ENCODE measurements at places on chromosomes 12 and 14.

DNA sequence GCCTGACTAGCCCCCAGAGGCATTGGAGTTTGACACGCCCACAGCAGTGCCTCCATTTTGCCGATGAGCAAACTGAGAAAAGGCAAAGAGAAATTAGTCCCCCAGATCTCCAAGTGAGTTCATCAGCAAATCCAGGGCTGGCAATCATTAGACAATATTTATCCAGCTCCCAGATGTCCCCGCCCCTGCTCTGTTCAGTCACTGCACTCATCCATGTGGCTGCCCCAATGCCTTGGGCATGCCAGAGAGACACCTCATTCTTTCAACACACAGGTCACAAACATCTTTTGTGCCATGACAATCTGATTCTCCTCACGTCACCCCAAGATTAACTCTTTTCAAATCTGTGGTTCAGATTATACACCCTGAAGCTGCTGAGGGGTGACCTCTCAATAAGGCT is 43.5 kb downstream of the DPF3 start:
- DNase-seq = no peak

DNA sequence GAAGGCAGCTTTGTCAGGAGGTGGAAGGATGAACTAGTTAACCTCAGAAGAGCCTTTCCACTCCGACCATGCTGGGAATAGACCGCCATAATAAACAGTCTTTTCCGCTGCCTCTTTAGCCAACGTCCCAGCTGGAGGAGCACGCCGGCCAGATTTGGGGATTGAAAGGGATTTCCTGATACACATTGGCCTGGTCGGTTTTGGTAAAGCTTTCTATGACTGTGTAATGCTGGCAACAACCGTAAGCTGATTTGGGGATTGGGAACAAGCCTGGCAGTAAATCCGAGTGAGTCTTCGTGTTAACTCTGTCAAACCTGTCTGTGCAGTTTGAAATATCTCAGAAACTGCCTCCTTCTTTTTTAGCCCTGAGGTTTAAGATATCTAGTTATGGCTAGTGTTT is 87.0 kb downstream of the DAD1 start:
- no peak for DNase-seq

DNA sequence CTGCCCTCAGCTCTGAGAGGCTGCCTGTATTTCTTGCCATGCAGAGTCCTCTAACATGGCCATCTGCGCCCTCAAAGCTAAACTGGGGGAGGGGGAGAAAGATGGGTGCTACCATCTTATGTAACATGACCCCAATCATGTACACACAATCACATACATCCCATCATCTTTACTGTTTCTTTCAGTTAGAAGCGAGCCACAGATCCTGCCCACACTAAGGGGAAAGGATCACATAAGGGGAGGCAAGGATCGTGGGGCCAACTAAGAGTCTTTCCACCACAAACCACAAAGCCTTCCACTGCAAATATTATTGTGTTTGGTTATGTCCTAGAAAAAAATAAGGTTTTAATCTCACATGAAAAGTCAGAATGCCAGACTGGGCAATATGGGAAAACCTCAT is 11.8 kb upstream of the AMN1 start:
- DNase-seq = no peak

DNA sequence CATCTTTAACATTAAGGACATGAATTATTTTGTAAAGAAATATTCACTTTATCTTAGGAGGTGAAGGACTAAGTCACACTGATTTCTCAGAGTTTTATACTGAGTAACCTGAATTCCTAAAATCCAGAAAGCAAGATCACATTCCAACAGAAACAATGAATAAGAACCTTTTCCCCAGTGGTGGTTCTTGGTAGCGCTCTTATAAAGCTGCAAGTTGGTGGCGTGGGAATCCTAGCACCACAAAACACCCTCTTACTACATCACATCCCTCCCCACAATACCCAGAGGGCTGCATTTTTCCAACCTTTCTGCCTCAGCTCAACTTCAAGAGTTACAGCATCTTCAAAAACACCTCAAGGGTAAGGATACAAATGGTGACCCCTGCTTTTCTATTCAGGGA is 44.0 kb upstream of the SMUG1 start:
- DNase-seq = no peak

DNA sequence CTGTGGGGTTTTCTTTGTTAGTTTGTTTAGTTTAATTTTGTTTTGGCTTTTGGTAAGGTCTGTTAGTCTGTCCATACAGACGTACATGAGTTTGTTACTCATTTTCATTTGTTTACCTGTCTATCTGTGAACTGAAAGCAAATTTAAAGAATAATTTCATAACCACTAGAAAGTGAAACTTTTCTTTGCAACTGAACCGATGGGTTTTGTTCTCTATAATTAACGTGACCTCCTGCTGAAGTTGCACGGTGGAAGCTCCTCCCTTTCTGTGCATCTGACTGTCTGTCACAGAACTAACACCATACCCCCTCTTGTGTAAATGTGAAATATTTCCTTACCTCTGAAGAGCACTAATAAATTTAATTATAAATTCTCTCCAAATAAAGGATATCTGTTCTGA is 595.5 kb downstream of the GALC start:
- DNase-seq = no peak

DNA sequence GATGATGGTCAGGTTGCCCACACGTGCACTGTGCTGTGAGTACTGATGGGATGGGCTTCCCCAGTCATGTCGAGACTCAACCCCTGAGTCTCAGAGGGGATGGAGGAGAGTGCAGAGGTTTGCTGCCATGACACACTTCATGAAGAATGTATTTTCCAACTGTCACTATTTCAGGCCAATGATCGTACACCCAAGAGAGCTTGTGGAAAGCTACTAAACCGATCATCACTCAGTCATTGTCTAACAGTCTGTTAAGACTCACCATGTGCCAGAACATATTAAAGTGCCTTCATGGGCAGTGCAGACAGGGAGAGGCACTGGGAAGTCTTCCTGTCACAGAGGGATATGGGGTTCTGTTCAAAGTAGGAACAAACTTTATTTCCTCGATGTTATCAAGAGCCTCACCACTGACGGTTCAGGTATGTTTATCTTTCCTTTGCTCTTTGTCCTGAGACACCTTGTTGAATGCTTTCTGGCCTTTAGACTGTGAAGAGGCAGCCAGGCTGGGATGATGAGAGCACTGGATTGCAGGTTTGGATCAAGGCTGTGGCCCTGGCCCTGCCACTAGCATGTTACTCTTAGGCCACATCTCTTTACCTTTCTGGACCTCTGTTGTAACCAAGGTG is 41.6 kb upstream of the NTF3 start:
- DNase-seq = no peak

DNA sequence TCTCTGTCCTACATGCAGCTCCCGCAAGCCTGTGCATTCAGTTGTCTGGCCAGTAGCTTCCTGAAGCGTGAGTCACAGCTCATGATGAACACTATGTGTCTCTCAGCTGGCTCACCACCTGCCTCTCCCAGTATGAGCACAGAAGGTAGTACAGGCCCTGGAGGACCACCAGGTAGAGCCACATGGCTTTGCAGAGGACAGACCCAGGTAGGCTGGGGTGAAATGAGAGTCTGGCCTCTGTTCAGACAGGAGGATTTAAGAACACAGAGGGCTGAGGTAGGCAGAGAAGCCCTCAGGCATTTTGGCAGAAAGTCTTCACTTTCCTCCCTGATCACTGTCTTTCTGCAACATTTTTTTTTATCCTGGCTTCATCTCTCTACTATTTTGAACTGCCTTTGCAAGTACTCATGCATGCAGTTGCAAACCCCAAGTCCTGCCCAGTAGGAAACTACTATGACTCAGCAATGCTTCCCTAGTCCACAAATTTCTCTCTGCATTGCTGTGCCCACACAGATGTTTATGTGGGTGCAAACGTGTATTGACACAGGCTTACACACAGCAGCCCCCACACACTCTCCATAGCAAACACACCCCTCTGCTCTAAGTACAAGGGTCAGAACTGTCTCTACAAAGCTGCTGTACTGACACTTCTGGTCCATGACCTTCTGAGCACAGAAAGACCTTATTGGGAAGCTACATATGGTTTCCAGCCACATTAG is 7.2 kb upstream of the SDR9C7 start:
- DNase-seq = no peak

GRCh38 chr12:57165741-57166140 is 18.3 kb upstream of the LRP1-AS start:
- DNase-seq = no peak

DNA sequence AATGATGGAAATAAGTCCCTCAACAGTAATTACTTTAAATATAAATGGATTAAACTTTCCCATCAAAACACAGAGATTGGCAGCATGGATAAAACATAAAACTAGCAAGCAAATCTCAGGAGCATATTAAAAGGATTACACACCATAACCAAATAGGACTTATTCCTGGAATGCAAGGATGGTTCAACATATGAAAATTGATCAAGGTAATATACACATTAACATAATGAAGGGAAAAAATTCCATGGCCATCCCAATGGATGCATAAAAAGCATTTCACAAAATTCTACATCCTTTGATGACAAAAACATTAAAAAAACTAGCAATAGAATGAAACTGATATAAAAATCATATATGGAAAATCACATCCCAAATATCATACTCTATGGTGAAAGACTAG is 13.6 kb downstream of the CACNA2D4 start:
- no peak for DNase-seq

DNA sequence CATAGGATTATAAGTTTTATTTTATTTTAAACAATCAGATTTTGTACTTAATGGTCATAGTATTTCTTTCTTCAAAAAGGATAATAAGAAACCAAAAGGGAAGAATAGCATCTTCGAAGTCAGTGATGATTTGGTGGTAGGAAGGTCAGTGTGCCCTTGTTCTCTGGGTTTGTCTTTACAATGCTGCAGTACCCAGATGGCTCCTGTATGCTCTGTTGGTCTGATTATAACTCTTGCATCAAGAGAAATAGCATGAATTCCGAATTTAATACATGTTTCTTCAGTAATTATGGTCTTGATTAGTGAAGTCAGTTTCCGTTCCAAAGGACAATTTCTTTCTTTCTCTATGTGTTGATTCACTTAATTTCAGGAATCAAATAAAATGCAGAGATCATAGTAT is 180.2 kb downstream of the TMTC2 start:
- DNase-seq = no peak

GRCh38 chr14:74610866-74611649 is 979 bp downstream of the LTBP2 start:
- no peak for DNase-seq

All from activated T-cell treated with anti-CD3 and anti-CD28 coated beads for 1 hour (primary cell).